ENCODE measurements at places on chromosomes 6 and 20.

GRCh38 chr6:53956068-53956711 lies 155.1 kb upstream of the MLIP start:
- DNase-seq = peak; percentile 60

DNA sequence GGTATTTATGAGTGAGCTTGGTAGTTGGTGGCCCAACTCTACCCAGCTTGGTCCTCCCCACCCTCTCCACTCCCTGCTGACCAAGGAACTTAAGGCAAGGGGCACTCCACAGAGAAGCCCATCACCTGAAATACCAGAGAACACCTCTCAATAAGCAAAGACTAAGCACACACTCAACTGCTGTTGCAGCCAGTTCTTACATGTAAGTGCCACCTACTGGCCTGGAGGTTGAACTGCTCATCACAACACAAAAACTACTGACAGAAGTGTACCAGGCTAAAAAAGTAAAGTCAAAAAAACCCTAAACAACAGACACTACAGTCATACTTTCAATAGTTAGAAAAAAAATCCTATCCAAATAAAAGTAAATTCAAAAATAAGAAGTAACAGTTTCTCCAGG lies 146.2 kb downstream of the FAM83B start:
- DNase-seq = no peak

GRCh38 chr6:107658920-107659865 lies 164.9 kb downstream of the SCML4 start:
- DNase-seq = no peak

DNA sequence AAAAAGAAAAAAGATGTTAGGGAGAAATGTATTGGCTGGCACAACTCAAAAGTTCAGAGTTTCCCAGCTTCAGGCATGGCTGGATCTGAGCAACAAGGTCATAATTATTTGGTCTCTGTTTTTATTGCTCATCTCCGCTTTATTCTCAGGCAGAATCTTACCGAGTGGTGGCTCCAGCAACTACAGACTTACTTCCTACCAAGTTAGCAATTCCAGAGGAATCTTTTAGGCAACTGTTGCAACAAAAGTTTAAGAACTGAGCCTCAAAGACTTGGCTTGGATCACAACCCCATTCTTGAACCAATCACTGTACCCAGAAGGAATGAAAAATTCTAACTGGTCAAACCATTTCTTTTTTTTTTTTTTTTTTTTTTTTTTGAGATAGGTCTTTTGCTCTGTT lies 35.5 kb upstream of the NCOA3 start:
- DNase-seq = no peak

DNA sequence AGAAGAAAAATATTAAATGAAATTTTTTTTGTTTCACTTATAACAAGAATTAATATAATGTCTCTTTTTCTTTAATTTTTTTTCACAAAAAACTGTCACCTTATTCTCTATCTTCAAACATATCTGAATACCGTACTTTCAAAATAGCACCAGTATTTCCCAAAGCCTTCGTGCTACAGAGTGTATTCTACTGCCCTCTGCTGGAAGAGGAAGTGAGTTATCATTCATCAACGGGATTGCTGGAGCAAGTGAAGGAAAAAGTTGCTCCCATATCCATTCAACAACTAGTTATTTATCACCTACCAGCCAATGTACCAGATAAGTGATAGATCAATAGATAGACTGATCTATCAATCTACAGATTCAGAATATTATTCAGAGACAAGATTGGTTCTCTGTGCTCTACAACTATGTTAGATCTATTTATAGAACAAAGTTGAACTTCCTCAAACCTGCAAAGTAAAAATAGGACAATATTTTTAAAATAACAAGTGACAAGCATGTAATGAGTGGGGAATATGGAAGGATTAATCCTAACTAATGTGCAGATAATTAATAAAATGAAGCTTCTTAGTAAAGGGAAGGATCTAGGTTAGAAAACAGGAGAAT lies 26.7 kb upstream of the TFAP2B start:
- peak; percentile 33 for DNase-seq

- DNase-seq = no peak
Measured at GRCh38 chr6:90295854-90296340, 746 bp downstream of the BACH2 start.

DNA sequence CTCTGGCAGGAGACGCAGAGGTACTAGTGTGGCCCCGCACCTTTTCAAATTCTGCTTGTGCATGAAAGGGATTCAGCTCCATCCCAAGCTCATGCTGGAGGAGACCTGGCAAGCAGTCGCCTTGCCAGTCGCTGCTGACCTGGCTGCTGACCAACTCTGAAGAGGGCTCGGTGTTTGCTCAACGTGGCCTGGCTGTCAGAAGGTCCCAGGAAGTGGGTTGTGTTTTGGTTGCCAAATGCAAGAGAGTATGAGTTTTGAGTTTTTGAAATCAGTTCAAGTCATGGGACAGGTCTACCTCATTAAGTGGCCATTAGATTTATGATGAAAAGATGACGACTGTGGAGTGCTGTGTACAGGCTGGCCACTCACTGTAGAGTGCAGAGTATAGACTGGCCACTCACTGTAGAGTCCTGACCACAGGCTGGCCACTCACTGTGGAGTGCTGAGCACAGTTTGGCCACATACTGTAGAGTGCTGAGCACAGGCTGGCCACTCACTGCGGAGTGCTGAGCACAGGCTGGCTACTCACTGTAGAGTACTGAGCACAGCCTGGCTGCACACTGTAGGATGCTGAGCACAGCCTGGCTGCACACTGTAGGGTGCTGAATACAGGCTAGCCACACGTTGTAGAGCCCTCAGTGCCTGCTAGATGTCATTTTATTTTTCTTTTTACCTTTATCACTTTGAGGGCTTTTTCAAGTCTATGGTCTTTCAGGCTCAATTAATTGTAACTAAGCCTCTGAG lies 193.9 kb downstream of the ZNF217 start:
- DNase-seq = no peak

GRCh38 chr6:134689641-134690040 lies 260.3 kb downstream of the ALDH8A1 start:
- DNase-seq = no peak

- no peak for DNase-seq
Measured at GRCh38 chr6:16505711-16506357, 255.4 kb downstream of the ATXN1 start.

- DNase-seq = no peak
Measured at GRCh38 chr6:43673444-43674084, 14.0 kb downstream of the MRPS18A start.

DNA sequence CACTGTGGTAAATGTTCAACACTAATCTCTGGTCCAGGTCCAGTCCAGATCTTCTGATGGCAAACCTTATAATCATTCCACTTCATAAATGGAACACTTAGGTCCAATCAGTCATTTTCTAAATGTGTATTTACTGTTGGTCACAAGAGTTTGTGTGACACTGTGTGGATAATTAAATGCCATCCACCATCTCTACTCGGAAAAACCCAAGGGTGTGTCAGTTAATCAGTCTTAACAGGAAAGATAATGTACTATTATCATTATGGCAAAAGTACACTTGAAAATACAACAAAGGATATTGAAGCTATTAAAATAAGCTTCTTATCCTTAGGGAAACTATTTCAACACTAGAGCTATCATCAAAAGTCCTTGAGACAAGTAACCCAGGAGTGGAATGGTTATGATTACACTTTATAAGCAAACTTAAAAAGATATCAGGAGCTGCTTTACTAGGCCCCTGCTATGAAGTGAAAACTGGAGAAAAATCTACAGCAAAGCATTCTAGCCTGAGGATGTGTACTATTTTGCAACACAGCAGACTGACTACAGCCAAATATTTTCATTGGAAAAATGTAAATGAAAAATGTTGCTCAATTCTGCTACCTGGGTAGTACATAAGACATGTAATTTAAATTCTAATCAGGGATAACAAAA lies 227.9 kb downstream of the LAMA2 start:
- DNase-seq = no peak

DNA sequence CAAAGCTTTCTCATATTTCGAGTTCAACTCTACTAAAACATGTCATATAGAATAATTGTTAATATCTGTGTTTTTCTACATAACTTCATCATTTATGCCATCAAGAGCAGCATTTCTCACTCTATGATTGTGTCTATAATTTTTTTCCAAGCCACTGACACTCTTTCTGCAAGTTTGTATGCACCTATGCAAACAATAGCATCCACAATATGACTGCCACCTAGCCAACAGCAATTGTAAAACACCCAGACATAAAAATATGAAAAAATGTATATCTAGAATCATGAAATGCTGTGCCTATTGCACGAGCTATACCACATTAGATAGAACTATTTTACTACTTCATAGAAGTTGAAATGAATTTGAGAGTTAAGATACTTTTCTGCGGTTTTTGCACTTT lies 286.5 kb upstream of the MARCKS start:
- no peak for DNase-seq

DNA sequence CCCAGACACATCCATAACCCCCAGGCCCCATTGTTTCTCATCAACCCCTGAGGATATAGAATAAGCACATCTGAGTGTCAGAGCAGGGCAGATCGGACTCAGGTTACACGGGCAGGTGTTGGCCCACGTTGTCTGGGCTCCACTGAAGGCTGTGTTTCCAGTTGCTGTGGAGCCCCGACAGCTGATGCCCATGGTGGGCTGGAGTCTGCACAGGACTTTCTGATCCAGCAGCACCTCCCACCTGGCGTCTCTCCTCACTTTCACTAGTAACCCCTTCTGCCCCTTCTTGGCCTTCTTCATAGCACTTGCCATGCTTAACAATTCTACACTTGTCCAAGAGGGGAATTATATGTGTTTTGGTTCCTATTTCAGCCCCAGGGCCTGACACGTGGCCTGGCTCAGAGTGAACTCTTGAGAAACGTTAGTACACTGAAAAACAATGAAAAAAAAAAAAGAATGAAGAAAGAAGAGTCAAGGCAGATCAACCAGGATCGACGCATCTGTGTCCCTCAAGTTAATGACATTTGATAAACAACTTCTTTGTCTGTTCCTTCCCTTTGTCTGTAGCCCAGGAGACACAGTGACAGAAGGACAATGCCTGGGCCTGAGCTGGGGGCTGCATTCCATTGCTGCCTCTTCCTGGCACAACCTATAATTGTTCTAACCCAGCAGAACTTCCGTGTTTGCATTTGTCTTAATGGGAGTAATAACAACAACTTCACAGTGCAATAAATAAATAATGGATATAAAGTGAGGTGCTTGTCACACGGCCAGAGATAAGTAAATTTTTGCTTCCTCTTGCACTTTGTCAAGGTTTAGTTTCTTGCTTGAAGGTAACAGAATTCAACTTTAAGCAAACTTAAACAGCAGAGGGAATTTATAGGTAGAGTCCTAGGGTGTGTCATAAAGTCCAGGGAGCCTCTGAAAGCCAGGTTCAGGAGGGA lies 224.2 kb upstream of the SSTR4 start:
- no peak for DNase-seq

DNA sequence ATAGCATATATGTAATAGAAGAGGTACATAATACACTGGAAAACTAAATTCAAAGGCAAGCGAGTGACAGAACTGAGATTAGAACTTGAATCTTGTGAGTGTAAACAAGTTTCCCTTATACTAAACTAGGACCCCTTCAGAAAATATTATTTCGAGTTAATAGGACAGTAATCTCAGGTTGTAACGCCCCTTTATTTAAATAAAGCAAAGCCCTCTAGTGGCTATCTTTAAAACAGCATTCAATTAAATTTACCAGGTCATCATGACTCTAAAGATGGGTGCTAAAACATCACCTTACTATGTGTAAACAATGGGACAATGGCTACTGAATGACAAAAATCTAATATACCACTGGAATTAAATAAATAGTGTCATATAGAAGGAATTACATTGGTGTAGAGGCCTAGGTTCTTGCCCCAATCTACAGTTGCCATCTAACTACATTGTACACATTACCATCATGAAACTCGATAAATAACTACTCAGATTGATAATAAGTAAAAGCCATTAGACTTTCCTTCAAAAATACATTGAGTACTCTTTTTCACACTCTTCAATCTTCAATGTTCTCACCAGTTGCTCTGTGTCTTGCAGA lies 255.4 kb upstream of the IRAK1BP1 start:
- DNase-seq = no peak

GRCh38 chr20:32894026-32894483 lies 35.3 kb downstream of the EFCAB8 start:
- DNase-seq = no peak

DNA sequence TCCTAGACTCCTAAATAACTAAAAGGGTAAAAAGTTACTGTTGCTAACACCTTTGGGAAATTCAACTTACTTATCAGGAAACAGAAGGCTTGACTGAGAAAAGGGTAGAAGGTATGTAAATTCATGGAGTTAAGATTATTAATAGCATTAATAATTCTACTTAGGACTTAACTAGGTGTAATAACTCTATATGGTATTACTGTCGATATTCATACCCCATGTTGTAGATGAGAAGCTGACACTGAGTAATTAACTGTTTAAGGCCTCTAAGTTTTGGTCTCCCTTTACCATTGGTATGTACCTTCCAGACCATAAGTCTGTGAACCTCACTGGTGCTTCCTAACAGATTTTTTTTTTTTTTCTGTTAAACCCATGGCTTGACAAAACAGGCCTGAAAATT lies 15.4 kb downstream of the GLO1 start:
- no peak for DNase-seq

GRCh38 chr6:3139090-3139903 lies 18.0 kb downstream of the TUBB2A start:
- DNase-seq = no peak

- no peak for DNase-seq
Measured at GRCh38 chr6:46023216-46023915, 7.7 kb upstream of the CLIC5 start.

DNA sequence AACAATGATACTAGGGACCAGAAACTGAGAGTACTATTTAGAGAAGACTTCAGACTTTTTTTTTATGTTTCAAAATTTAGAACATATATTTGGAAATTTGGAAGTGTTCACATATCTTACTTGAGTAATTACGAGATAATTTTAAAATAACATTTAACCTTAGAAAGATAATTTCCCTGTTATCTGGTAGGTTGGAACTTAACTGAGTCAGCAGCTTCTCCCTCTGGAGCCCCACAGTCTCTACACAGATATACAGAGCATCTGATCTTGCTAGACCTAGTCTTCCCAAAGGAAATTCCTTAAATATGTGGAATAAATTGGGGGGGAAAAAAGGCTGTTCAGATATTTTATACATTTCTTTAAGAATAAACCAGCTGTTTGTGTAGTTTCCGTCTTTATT lies 48.6 kb downstream of the TSPYL4 start:
- no peak for DNase-seq

- no peak for DNase-seq
Measured at GRCh38 chr20:38034961-38035360, 1.4 kb downstream of the RPRD1B start.

- DNase-seq = no peak
Measured at GRCh38 chr6:54717849-54718455, 128.6 kb upstream of the FAM83B start.
